Tibial nerve (tissue), 4 donors: ENCODE measurements at places on chromosomes 2 and 18. TPM values are rescaled to one million over a fixed set of nuclear protein-coding genes. Genes with fewer than 3 reads are reported as not detected.
A peak's percentile ranks its signal among the peaks of the same experiment; 100 is the strongest.

- peaks cover 8% of the 10 kb centered on the region for H3K4me1 ChIP-seq
- no peaks in the 10 kb centered on the region for H3K36me3 ChIP-seq
- no peaks in the 10 kb centered on the region for H3K27me3 ChIP-seq
Observed at GRCh38 chr2:111664275-111664850, 219.6 kb downstream of the ANAPC1 start.

Gene SGO2
- total RNA-seq = 1.5 TPM

Gene VIT
- 126 TPM for total RNA-seq

Gene CHRND
- not detected for total RNA-seq

Gene ANKRD36B
- 87.5 TPM for total RNA-seq

- H3K27ac ChIP-seq = no peak overlapping the region
- no peaks in the 10 kb centered on the region for H3K27me3 ChIP-seq
- no peak overlapping the region for H3K4me3 ChIP-seq
- H3K36me3 ChIP-seq = no peaks in the 10 kb centered on the region
Observed at GRCh38 chr2:38164881-38165280, 88.9 kb upstream of the CYP1B1 start.

DNA sequence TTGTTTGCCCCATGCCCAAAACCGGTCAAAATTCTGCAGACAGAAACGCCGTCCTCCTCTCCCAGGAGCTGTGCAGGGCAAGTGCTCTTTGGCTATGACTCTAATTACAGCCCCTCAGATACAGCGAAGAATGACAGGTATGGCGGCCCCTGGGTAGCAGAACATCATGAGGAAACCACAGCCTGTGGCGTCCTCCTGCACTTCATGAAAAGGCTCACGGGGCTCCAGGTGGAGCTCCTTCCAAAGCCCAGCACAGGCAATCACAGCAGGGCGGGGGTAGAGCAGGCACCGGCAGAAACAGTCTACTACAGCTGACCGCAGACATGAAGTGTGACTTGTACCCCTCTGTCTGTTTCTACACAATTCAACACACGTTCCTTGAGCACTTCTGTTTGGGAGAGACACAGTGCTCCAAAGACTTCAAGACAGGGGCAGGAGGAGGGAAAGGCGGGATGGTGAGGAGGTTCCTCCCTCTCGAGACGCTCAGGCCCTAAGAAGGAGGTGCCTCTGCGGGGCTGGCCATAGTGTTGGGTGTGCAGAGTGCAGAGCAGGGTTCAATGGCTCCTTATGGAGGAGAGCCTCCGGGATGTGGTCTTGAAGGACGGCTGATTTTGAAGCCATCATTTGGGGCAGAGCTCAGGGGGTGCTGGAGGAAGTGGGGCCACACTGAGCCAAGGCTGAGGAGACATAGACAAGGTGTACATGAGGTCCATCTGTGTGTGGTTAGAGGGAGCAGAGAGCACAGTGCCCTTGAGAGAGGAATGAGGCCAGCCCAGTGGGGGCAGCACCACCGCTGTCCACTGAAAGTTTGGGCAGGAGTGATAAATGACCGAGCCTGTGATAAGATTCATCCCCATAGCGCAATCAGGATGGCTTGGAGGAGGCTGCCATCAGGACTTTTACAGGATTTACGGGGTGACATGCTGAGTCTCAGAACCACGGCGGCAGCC, 468.3 kb downstream of the EIPR1 start:
- no peak overlapping the region for H3K27ac ChIP-seq
- no peak overlapping the region for H3K4me3 ChIP-seq
- no peaks in the 10 kb centered on the region for H3K27me3 ChIP-seq
- DNase-seq = no peak

Gene TMEM37
- total RNA-seq = 15.3 TPM

- no peaks in the 10 kb centered on the region for H3K4me1 ChIP-seq
- H3K36me3 ChIP-seq = no peaks in the 10 kb centered on the region
- no peak overlapping the region for H3K4me3 ChIP-seq
- no peak for DNase-seq
Observed at GRCh38 chr18:44673256-44673880, 7.3 kb upstream of the SETBP1 start.

GRCh38 chr2:215431778-215432758, 3.8 kb downstream of the FN1 start:
- peaks cover 29% of the 10 kb centered on the region for H3K36me3 ChIP-seq
- H3K4me1 ChIP-seq = peaks cover 7% of the 10 kb centered on the region
- no peak for DNase-seq
- no peak overlapping the region for H3K4me3 ChIP-seq

GRCh38 chr2:227308784-227309183, 16.3 kb upstream of the MFF start:
- H3K4me3 ChIP-seq = no peak overlapping the region
- no peaks in the 10 kb centered on the region for H3K27me3 ChIP-seq
- DNase-seq = no peak
- H3K27ac ChIP-seq = no peak overlapping the region
- H3K36me3 ChIP-seq = no peaks in the 10 kb centered on the region

DNA sequence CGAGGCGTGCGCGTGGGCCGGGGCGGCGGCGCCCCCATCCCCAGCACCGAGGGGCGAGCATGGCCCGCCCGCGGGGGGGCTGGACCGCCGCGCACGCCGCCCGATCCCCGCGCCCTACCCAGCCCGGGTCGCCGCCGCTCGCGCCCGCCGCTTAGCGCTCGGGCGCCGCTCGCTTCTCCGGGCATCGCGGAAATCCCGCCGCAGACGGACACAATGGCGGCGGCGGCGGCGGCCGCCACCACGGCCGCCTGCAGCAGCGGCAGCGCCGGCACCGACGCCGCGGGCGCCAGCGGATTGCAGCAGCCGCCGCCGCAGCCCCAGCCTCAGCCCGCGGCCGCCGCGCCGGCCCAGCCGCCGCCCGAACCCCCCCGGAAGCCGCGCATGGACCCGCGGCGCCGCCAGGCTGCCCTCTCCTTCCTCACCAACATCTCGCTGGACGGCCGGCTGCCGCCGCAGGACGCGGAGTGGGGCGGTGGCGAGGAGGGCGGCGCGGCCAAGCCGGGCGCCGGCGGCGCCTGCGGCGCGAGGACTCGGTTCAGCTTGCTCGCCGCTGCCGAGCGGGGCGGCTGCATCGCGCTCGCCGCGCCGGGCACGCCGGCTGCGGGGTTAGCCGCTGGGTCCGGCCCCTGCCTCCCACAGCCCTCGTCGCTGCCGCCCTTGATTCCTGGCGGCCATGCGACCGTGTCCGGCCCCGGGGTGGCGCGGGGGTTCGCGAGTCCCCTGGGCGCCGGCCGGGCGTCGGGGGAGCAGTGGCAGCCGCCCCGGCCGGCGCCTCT, 453 bp downstream of the CABLES1 start:
- no peaks in the 10 kb centered on the region for H3K27me3 ChIP-seq
- peaks cover 16% of the 10 kb centered on the region for H3K4me1 ChIP-seq

- no peak overlapping the region for H3K4me3 ChIP-seq
- H3K36me3 ChIP-seq = no peaks in the 10 kb centered on the region
- H3K27me3 ChIP-seq = no peaks in the 10 kb centered on the region
- peak; percentile 53 for DNase-seq
- H3K27ac ChIP-seq = peak overlapping the region; percentile 78
Observed at GRCh38 chr2:130873700-130874346, 37.1 kb downstream of the ARHGEF4 start.

- H3K27ac ChIP-seq = no peak overlapping the region
- H3K4me3 ChIP-seq = no peak overlapping the region
- no peaks in the 10 kb centered on the region for H3K4me1 ChIP-seq
- no peak for DNase-seq
- no peaks in the 10 kb centered on the region for H3K36me3 ChIP-seq
Observed at GRCh38 chr2:7013471-7014160, 96.4 kb downstream of the RNF144A start.

Gene G6PC2
- not detected for total RNA-seq

DNA sequence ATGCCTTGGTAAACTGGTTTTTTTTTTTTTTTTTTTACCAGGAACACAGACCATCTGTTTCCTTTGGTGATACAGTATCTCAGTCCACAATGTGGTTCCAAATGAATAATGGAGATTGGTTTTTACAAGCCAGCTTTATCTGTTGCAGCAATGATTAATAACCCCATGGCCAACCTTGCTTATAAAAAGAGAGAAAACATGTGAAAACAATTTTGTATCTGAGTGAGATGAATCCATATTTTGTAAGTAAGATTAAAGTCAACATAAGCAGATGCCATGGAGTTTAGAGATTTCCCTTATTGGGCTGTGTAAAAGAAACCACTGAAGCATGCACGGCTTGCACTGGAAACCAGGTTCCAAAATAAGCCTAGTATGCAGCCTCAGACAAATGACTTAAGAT, 108.6 kb upstream of the CNTNAP5 start:
- no peaks in the 10 kb centered on the region for H3K27me3 ChIP-seq
- no peak overlapping the region for H3K4me3 ChIP-seq
- no peaks in the 10 kb centered on the region for H3K4me1 ChIP-seq
- no peak for DNase-seq
- H3K27ac ChIP-seq = no peak overlapping the region
- H3K36me3 ChIP-seq = no peaks in the 10 kb centered on the region

GRCh38 chr2:48543895-48544294, 13.9 kb downstream of the STON1 start:
- no peak overlapping the region for H3K27ac ChIP-seq
- DNase-seq = no peak
- H3K4me1 ChIP-seq = peaks cover 24% of the 10 kb centered on the region
- H3K4me3 ChIP-seq = no peak overlapping the region
- H3K27me3 ChIP-seq = no peaks in the 10 kb centered on the region

Gene SCN7A
- 160 TPM for total RNA-seq

Gene DNAH6
- 5.9 TPM for total RNA-seq

Gene UGT1A10
- total RNA-seq = not detected

Gene HAUS1
- total RNA-seq = 21.2 TPM

DNA sequence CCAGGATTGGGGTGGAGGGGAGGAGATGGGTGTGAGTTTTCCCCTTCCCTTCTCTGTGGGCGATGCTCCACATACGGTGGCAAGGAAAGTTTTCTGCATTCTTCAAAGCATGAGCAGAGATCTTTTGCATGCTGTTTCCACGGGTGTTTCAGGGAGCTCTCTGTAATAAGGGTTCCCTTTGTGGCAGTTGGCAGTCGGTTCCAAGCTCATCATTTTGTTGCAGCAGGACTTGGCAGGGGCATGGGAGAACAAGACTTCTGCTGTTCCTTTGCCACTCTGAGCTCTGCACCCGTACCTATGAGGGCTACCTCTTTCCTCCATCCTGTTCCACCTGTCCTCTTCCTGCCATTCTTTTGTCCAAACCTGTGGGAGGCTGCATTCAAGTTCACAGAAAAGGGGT, 71.3 kb upstream of the SPRED2 start:
- H3K36me3 ChIP-seq = no peaks in the 10 kb centered on the region
- H3K27me3 ChIP-seq = no peaks in the 10 kb centered on the region
- no peaks in the 10 kb centered on the region for H3K4me1 ChIP-seq
- no peak overlapping the region for H3K4me3 ChIP-seq

Gene IL18RAP
- 3.9 TPM for total RNA-seq
